Subcutaneous adipose tissue (tissue), 4 donors: ENCODE measurements at places on chromosomes 6 and 20. TPM values are rescaled to one million over a fixed set of nuclear protein-coding genes. Genes with fewer than 3 reads are reported as not detected.

The AKAP12 gene
- 112 TPM for total RNA-seq

The PLEKHG1 gene
- 25.3 TPM for total RNA-seq

The SEL1L2 gene
- not detected for total RNA-seq

The CDSN gene
- total RNA-seq = not detected

The ABCC10 gene
- total RNA-seq = 12.9 TPM

The VTA1 gene
- total RNA-seq = 35.9 TPM

The OLIG3 gene
- not detected for total RNA-seq
